ENCODE measurements at places on chromosomes 3 and 15.

GRCh38 chr3:117263745-117264144 is 554.2 kb downstream of the TUSC7 start:
- no peak for DNase-seq

DNA sequence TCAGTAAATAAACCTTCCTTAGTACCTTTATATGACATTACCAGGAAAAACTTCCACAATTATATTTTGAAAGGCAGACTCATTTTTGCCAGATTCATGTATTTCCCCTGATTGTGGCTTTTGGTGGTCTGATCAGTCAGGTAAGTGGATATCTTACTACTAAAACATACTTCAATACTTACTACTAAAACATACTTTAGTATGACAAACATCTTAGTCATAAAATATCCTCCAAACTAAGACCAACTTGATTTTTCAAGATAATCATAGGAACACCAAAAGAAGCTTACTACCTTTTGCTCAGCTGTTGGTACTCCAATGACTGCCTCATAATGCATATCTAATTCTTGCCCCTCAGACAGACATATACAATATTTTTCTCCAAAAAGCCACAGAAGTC is 9.3 kb downstream of the TJP1 start:
- no peak for DNase-seq

DNA sequence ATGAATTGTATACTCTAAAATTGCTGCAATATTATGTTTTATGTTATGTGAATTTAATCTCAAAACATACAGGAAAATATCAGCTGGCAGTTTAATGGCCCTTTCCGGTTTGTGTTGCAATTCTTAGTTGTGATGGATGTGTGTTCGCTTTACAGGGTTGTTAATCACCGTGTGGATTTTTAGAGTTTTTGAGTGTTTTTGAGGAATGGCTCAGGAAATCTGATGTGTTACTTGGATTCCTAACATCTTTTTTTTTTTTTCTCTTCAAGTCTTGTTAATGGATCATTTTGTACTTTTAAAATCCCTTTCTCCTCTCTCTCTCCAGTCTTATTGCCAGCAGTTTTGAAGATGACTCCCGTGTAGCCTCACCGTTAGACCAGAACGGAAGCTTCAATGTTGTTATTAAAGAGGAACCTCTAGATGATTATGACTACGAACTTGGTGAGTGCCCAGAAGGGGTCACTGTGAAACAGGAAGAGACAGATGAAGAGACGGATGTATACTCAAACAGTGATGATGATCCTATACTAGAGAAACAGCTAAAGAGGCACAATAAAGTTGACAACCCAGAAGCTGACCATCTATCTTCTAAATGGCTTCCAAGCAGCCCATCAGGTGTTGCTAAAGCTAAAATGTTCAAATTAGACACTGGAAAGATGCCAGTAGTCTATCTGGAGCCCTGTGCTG is 35.7 kb downstream of the MGA start:
- no peak for DNase-seq

DNA sequence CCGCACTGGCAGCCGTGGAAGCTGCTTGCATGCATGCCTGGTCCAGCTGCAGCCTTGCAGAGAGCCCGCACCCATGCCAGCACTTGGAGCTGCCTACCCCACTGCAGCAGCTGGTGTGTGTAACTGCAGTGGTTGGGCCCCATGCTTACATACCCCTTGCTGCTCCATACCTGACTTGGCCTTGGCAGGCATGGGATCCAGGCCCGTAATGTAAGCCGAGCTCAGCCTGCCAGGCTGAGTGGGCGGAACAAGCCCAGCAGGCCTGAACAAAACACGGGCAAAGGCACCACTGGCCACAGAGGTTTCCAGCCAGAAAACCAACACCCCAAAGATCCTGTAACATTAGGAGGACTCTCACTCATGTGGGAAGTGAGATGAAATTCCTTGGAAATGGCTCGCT is 48.3 kb downstream of the SLC6A20 start:
- DNase-seq: no peak

DNA sequence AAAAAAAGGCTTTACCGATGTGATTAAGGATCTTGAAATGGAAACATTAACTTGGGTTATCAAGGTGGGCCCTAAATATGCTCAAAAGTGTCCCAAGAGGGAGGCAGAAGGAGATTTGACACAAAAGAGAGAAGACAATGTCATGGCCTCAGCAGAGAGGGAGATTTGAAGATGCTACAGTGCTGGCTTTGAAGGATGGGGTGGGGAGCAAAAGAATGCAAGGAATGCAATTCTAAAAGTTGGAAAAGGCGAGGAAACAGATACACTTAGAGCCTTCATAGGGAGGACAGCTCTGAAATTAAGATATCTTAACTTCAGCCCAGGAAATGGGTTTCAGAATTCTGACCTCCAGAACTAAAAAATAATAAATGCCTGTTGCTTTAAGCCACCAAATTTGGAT is 314.5 kb upstream of the CCDC54 start:
- no peak for DNase-seq

- no peak for DNase-seq
These were observed 91.6 kb upstream of the CBLB start for GRCh38 chr3:105960381-105960780.

- no peak for DNase-seq
These were observed 11.5 kb downstream of the PPP4R2 start for GRCh38 chr3:73007992-73008712.

- DNase-seq: no peak
These were observed 50.1 kb downstream of the CALML4 start for GRCh38 chr15:68154923-68155559.

GRCh38 chr3:30657914-30658313 is 51.5 kb downstream of the TGFBR2 start:
- no peak for DNase-seq

GRCh38 chr3:119205685-119206084 is 32.3 kb downstream of the UPK1B start:
- no peak for DNase-seq
